ENCODE measurements at places on chromosomes 3 and 15.

GRCh38 chr3:143443851-143444331 is 324.3 kb downstream of the CHST2 start:
- DNase-seq: no peak

DNA sequence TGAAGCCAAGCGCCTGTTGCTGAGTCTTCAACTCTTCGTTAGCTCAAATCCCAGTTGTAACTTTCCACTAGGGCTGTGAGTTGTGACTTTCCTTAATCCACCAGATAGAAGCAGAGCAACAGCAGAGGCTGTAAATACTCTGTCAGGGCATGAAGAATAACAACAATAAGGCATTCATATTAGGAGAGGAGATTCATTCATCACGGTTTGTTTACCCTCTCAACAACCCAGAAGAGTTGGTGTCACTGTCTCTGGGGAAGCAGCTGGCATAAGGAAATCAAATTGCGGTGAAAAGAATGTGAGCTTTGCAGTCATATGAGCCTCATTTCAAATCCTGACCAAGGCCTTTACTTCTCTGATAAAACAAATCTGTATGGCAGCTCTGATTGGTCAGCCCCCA is 184.8 kb downstream of the SHQ1 start:
- DNase-seq: peak; percentile 78

DNA sequence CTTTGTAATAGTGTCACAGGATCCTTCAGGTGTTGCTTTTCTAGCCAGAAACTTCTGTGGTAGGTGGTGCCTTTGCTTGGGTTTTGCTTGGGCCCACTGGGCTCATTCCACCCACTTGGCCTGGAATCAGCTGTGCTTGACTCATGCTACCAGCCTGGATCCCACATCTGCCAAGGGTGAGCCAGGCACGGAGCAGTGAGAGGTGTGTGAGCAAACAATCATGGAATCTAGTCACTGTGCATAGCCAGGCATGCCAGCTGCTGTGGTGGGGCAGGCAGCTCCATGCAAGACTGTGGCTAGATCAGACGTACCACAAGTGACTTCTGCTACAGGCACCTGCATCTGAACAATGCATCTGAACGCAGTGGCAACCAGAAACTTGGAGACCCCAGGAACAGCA is 275.9 kb downstream of the UBE2E2 start:
- DNase-seq: no peak

DNA sequence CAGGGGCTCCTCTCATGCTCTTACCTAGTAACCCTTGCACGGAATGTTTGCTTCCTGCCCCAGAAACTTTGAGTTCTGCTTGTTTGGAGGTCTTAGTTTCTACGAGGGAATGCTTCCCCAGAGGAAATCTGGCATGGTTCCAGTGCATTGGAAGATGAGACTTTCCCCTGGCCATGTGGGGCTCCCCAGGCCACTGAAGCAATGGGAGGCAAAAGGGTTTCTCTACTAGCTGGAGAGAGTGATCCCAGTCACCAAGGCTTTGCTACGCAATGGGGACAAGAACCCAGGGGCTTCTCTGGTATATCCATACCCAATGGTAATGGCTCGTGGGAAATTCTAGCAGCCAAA is 44.2 kb upstream of the RPL32 start:
- no peak for DNase-seq

GRCh38 chr3:99911433-99911832 is 93.8 kb downstream of the CMSS1 start:
- peak; percentile 77 for DNase-seq
